ENCODE measurements at places on chromosomes 11 and 22.

DNA sequence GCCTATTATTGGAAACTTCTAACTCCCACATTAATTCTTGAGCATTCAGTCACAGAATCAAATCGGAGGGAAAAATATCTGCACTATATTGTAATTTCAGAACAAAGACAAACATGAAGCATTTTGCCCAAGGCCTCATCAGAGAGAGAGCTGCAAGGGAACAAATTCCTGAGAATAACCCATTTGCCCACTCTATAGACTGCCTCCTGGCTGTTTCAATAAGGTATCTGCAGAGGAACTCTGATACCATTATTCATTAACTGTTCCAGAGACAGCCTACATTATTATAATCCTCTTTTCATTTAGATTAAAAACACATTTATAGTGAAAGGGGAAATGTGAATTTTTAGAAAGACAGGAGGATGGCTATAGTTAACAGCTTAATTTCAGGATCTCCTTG is 663.9 kb downstream of the DLG2 start:
- DNase-seq = no peak

GRCh38 chr22:19760058-19760950 is at the start of gene TBX1:
TSS of gene TBX1 (plus strand) at chr22:19760778. CDS start at chr22:19760844, 66 bp downstream.
- no peak for DNase-seq

- DNase-seq = no peak
Measured at GRCh38 chr11:58024601-58025091, 965 bp downstream of the OR9Q1 start.

DNA sequence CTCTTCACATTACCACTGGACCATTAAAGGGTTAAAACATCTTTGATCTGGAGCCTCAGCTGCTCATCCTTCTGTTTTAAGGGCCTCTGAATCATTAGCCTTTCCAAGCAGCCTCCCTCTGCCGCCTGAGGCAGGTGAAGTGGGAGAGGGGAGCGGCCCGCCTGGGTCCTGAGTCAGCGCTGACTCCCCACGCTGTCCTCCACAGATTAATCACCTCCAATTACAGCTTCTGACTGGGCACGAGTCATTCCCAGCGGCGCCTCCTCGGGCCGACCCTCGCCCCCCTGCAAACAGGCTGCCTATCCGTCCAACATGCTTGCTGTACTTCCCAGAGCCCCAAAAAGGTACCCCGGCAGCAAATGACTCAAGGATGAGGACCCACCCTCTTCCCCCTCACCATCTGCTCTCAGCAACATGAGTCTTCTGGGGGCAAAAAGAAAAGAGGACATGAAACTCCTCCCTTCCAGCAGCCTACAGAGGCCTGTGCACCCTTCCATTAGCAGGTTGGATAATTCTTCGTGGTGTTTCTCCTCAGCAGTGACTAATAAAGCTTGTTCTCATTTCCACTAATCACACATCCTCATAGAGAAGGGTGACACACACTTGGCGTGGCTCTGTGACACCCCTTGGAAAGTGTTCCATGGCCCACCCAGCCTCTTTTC is 44.3 kb upstream of the JAM3 start:
- no peak for DNase-seq

- DNase-seq = no peak
Measured at GRCh38 chr22:44671742-44672141, 30.3 kb upstream of the PRR5 start.

- DNase-seq = no peak
Measured at GRCh38 chr11:63537293-63538101, 889 bp downstream of the PLAAT4 start.

GRCh38 chr11:112179601-112180000 is 4.3 kb downstream of the BCO2 start:
- no peak for DNase-seq

DNA sequence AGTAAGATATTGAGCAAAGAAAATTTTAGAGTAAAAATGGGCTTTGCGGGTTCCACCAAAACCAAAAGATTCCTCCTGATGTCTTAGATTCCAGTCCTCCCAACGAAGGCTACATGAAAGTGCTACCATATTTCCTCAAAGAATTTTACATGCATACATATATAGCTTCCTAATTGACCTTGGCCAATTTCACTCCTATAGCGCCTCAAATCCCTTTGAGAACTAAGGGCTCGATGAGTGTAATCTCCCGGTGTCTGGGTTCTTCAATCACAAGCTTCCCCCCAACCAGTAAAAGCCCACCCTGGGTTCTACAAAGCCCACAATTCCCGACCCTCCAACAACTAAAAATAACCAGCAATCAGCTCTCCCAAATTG is 1.2 kb downstream of the SIK3 start:
- DNase-seq = no peak

- DNase-seq = no peak
Measured at GRCh38 chr11:36258730-36259360, 30.4 kb downstream of the COMMD9 start.

GRCh38 chr11:106276859-106277436 is 199.5 kb downstream of the AASDHPPT start:
- DNase-seq = no peak

DNA sequence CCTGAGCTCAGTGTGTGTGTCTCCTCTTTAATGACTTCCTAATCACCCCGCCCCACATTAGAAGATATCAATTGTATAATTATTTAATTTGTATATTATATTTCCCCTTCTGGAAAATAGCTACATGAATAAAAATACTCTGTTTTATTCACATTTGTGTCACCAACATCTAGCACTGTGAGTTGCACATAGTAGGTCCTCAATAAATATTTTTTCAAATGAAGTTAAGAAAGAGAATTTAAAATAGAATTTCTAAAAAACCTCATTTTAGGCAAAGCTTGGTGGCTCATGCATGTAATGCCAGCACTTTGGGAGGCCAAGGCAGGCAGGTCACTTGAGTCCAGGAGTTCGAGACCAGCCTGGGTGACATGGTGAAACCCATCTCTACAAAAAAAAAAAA is 59.7 kb downstream of the FAM83F start:
- no peak for DNase-seq

- no peak for DNase-seq
Measured at GRCh38 chr22:38163844-38164550, 17.6 kb downstream of the PLA2G6 start.

DNA sequence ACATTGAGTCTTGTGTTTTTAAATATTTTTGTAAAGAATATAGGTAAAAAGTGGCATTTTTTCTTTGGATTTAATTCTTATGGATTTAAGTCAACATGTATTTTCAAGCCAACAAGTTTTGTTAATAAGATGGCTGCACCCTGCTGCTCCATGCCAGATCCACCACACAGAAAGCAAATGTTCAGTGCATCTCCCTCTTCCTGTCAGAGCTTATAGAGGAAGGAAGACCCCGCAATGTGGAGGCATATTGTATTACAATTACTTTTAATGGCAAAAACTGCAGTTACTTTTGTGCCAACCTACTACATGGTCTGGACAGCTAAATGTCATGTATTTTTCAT is 333 bp upstream of the CD3E start:
- no peak for DNase-seq

DNA sequence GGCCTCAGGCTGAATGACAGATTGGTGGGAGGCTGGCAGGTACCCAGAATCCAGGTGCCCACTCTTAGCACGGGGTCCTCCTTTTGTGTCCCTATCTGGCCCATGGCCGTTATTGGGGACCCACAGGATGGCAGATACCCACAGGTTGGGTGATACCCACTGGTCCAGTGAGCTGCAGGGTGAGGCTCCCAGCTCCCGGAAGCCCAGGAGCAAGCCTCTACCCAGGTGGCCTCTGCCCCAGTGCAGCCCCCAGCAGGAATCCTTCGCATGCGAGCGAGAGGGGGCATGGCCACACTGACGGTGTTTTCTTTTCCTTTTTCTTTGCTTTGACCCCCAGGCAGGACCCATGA is 116.1 kb downstream of the PHF21B start:
- no peak for DNase-seq

DNA sequence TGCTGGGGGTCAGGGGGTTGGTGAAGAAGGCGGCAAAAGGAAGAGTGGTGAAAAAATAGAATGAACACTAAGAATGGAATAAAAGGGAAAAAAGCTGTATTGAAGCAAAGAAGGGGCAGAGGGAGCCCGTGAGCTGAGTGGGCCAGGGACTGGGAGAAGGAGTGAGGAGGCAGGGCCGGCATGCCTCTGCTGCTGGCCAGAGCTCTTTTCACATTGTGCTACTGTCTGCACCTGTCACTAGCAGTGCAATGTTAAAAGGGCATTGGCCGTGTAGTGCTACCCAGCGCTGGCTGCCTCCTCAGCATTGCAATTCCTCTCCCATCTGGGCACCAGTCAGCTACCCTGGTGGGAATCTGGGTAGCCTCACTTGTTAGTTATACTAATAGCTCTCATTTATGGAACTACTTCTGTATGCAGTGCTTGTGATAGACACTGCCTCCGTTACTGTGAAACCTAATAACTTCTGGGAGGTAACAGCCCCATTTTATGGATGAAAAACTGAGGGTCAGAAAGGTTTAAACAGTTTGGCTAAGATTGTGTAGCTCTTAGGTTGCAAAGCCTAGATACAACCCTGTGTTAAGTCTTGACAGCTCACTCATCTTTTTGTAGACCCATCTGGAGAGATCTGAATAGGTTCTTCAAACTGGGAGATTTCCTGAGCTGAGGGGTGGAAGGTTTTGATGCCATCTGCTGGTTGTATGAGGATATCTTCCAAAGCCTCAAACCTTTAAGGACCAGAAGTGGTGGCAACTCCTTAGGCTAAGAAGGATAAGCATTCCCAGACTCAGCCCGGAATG is 8.5 kb downstream of the YPEL4 start:
- DNase-seq = peak; percentile 48

DNA sequence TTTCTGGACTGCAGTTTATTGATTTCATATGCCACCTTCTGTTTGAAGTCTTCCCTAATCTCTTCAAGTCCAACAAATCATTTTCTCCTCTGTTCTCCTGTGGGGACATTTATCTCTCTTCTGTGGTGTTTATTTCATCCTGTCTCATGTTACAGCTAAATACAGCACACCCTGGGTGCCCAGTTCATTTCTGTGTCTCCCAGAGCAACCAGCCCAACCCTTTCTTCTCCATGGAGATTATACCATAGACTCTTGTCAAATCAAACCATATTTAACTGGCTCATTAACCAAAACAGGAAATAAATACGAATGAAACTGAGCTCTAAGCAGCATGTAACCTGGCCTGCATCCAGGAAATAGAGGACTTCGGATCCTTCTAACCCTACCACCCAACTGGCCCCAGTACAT is at the start of gene MS4A8:
Gene MS4A8 (plus strand): TSS at position 329 of the 408 bp plus-strand sequence. CDS start 1,249 bp downstream, outside the sequence.
- DNase-seq = no peak

DNA sequence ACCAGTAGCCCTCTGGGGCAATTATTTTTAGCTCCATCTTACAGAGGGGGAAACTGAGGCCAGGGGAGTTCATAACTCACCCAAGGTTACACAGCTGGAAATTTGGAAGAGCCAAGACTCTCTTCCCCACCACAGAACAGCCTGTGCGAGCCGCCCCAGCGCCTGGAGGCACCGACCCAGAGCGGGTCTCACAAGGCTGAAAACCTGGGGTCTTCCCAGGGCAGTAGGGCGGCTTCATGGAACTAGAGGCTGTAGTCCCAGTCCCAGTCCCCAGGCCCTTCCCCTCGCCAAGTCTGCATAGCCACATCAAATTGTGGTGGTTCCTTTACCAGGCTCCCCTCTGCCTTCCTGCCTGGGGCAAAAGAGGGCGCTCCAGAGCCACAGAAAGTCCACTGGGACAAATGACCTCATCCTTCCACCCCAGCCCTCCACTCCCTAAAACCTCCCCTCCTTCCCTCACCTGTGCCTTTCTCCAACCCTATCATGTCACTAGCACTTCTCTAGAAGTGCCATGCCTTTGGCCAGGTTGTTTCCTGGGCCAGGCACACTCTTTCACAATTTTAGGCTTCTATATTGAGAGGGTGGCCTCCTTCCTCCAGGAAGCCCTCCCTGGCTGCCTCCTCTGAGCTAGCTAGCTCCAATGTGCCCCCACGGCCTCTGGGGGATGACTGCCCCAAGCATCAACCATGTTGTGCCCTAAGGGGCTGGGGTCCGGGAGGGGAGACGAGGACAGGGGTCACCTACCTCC is 15.2 kb upstream of the CDC42EP1 start:
- no peak for DNase-seq

DNA sequence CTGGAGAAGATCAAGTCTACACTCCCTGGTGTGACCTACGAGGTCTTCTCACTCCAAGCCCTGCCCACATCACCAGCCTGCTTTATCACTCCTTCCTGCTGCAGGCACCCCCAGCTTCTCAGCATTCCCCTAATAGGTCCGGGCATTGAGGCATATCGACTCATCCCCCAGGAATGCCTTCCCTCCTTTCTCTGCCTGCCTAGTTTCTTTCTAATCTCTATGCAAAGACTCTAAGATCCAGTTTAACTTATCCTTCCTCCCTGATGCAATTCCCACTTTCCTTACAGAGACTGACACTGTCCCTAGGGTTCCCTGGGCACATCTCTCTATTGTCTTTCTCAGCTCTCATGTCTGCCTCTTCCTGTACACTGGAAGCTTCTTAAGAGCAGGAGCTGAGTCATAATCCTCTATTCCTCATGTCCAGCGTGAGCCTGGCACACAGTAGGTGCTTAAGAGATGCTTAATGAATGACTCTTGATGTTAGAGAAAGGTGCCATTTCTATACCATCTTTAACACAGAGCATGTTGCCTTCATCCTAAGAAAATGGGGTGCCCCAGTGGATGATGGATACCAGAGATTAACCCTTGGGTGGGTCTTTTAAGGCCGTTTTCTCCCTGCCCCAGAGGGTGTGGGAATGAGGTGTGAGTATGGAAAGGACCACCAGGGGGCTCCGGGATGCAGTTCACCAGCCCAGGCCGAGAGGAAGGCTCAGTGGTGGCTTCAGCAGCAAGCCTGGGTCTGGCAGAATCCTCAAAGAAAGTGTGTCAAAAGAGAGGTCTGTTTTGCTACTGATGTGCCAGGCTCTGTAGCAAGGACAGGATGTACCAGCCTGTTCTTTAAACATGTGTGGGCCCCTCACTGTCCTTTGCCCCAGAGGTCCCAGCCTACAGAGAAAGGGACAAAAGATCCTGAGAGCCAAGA is 34.7 kb downstream of the PARVA start:
- DNase-seq = peak; percentile 31
